ENCODE measurements at places on chromosomes 5 and 9. TPM values are rescaled to one million over a fixed set of nuclear protein-coding genes. Genes with fewer than 3 reads are reported as not detected.

DNA sequence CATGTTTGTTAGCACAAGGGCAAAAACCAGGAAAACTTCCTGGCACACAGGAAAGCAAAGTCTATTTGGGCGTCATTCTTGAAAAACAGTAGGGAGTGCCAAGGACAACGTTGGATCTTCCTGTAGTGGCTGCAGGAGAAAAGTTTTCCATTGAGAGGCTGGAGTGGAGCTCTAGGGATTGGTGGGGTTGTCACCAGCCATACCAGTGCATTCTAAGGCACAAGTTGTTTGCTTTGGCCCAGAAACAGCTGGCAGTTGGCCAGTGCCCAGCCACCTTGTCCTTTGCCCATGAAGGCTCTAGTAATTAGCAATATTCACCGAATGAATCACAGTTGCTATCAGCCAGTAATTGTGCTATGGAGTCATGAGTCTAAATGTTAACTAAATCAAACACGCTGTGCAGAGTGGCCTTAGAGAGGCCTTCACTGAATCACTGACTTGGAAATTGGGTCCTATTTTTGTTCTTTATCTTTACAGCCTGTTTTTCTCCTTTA is 26.4 kb downstream of the TNFSF15 start:
- no peaks in the 10 kb centered on the region for H3K27me3 ChIP-seq
- peak; percentile 97 for DNase-seq
- H3K4me3 ChIP-seq: no peak overlapping the region

- peaks cover 5% of the 10 kb centered on the region for H3K27me3 ChIP-seq
- DNase-seq: no peak
- no peak overlapping the region for H3K4me3 ChIP-seq
- no peaks in the 10 kb centered on the region for H3K4me1 ChIP-seq
- H3K27ac ChIP-seq: no peak overlapping the region
- no peaks in the 10 kb centered on the region for H3K36me3 ChIP-seq
These were observed 49.4 kb downstream of the GRIN3A start for GRCh38 chr9:101689039-101689438.

Gene CSF1R
- 31.0 TPM for polyA plus RNA-seq

Gene NUDT12
- 26.0 TPM for polyA plus RNA-seq

- H3K4me3 ChIP-seq: no peak overlapping the region
- H3K27ac ChIP-seq: no peak overlapping the region
- H3K27me3 ChIP-seq: no peaks in the 10 kb centered on the region
- peak; percentile 76 for DNase-seq
- no peaks in the 10 kb centered on the region for H3K36me3 ChIP-seq
These were observed 22.4 kb downstream of the CCL28 start for GRCh38 chr5:43389679-43390329.

GRCh38 chr5:96043446-96043845 is 81.8 kb upstream of the ELL2 start:
- no peak for DNase-seq
- H3K4me3 ChIP-seq: no peak overlapping the region
- H3K27me3 ChIP-seq: no peaks in the 10 kb centered on the region
- H3K4me1 ChIP-seq: peaks cover 13% of the 10 kb centered on the region
- H3K36me3 ChIP-seq: no peaks in the 10 kb centered on the region

DNA sequence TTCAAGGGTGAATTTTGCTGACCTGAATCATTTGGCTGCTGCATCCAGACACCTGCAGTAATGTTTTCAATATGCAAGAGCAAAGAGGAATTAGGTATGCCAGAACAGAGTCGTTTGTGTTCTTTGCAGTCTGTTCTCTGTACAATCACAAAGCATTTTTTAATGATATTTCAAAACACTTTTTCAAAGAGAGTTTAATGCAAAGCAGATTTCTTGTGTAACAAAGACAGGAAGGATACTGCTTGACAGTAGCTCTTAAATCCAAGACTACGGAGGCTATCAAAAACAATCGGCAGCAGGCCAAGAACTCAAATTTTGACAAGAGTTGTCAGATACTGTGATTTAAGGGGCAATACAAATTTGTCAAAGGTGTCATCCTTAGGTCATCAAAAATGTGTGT is 341.9 kb downstream of the GADD45G start:
- no peaks in the 10 kb centered on the region for H3K4me1 ChIP-seq
- no peaks in the 10 kb centered on the region for H3K36me3 ChIP-seq
- no peak for DNase-seq
- H3K4me3 ChIP-seq: no peak overlapping the region

Gene LCN6
- 2.8 TPM for polyA plus RNA-seq

DNA sequence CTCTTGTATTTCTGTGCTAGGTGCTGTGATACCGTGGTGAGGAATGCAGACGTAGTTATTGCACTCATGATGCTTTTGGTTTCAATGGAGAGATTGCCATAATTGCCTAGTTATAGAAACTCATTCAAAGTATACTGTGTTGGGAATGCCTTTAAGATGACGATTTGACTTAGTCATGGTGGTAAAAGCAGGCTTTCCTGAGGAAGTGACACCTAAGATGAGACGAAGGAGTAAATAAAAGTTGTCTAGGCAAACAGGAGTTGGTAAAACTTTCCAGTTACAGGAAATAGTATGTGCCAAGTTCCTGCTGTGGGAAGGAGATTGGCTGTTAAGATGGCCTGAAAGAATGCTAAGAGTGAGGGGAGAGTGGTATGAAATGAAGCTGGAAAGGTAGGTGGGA is 48.1 kb downstream of the FOCAD start:
- H3K4me1 ChIP-seq: no peaks in the 10 kb centered on the region
- DNase-seq: no peak
- no peaks in the 10 kb centered on the region for H3K27me3 ChIP-seq
- H3K4me3 ChIP-seq: no peak overlapping the region
- H3K36me3 ChIP-seq: no peaks in the 10 kb centered on the region

- no peak for DNase-seq
- H3K27me3 ChIP-seq: peaks cover 7% of the 10 kb centered on the region
- H3K36me3 ChIP-seq: no peaks in the 10 kb centered on the region
- no peaks in the 10 kb centered on the region for H3K4me1 ChIP-seq
- H3K4me3 ChIP-seq: no peak overlapping the region
These were observed 78.0 kb downstream of the YIPF5 start for GRCh38 chr5:144092508-144092907.

DNA sequence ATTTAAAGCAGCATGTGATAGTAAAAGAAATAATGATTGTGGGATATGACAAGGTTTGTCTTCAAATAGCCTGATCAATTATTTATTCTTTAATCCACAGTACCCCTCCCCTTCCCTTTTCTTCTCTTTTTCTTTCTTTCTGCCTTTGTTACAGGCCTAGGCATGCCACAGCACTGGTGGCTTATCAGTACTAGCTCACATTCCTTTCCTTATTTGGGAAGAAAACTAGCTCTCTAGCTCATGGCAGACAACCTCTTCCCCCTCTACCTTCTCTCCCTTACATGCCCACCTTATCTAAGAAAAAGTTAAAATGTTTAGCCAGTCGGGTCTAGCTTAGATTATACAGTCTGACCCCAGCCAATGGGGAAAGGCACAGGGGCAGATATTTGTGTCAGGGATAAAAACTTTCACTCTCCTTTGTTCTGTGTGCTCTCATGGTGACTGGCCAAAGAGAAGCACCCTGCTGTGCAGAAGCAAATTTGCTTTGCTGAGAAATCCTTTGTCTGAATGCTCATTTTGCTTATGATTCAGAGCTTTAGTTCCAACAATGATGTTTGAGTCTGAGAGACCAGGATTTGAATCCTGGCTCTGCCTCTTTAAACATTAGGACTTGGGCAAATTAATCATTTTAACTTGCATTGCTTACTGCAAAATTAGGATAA is 75.8 kb upstream of the CDH12 start:
- no peak overlapping the region for H3K27ac ChIP-seq
- H3K36me3 ChIP-seq: no peaks in the 10 kb centered on the region
- H3K4me3 ChIP-seq: no peak overlapping the region
- no peaks in the 10 kb centered on the region for H3K27me3 ChIP-seq

GRCh38 chr9:127520941-127521918 is 69.9 kb downstream of the LRSAM1 start:
- no peak overlapping the region for H3K4me3 ChIP-seq
- peak; percentile 31 for DNase-seq
- H3K36me3 ChIP-seq: peaks cover 76% of the 10 kb centered on the region
- peaks cover 9% of the 10 kb centered on the region for H3K4me1 ChIP-seq

Gene SH2D3C
- polyA plus RNA-seq: 7.4 TPM

DNA sequence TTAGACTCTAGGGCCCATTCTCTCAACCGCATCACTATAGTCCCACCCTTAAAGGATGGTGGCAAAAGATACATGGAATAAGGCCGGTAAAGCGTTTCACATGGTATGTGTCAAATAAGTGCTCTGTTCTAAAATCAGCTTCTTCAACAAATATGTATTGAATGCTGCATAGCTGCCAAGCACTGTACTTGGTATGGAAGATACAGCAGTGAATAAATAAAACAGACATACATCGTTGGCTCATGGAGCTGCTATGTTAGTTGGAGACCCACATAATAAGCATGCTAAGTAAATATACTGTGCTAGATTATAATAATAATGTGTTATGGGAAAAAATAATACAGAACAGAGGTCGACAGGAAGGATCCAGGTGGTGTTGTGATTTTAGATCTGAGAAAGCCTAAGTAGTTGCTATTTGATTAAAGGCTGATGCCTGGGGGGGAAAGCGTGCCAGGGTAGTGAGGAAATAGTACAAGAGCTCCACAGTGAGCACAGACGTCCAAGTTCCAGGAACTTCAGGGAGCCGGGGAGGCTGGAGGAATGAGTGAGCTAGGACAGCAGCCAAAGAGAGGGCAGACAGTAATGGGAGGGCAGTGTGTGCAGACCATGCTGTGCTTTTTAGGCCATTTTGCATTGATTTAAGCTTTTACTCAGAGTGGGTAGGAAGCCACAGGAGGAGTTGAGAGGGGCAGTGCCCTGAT is 93.7 kb downstream of the JAKMIP2 start:
- H3K36me3 ChIP-seq: no peaks in the 10 kb centered on the region
- H3K27me3 ChIP-seq: no peaks in the 10 kb centered on the region
- H3K4me3 ChIP-seq: no peak overlapping the region
- peak overlapping the region; percentile 20 for H3K27ac ChIP-seq

DNA sequence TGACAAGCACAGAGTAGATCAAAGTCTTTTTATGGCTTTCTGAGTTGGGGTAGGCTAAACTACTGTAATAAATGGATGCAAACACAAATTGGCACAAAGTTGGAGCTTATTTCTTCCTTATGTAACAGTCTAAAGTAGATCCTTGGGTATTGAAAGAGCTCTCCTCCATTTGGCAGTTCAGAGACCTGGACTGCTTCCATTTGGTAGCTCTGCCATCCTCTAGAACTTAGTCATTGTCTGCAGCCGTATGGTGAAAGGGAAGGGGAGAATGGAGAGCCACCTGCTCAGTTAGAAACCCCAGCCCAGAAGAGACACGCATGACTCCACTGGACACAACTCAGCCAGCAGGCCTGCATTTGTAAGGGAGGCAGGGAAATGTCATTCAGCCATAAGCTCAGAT is 345.0 kb downstream of the DMAC1 start:
- no peaks in the 10 kb centered on the region for H3K36me3 ChIP-seq
- no peaks in the 10 kb centered on the region for H3K27me3 ChIP-seq
- peaks cover 2% of the 10 kb centered on the region for H3K4me1 ChIP-seq
- DNase-seq: peak; percentile 51
- no peak overlapping the region for H3K27ac ChIP-seq

GRCh38 chr5:11918463-11919045 is 14.3 kb upstream of the CTNND2 start:
- H3K27ac ChIP-seq: no peak overlapping the region
- H3K36me3 ChIP-seq: no peaks in the 10 kb centered on the region
- H3K4me1 ChIP-seq: no peaks in the 10 kb centered on the region
- H3K27me3 ChIP-seq: no peaks in the 10 kb centered on the region

DNA sequence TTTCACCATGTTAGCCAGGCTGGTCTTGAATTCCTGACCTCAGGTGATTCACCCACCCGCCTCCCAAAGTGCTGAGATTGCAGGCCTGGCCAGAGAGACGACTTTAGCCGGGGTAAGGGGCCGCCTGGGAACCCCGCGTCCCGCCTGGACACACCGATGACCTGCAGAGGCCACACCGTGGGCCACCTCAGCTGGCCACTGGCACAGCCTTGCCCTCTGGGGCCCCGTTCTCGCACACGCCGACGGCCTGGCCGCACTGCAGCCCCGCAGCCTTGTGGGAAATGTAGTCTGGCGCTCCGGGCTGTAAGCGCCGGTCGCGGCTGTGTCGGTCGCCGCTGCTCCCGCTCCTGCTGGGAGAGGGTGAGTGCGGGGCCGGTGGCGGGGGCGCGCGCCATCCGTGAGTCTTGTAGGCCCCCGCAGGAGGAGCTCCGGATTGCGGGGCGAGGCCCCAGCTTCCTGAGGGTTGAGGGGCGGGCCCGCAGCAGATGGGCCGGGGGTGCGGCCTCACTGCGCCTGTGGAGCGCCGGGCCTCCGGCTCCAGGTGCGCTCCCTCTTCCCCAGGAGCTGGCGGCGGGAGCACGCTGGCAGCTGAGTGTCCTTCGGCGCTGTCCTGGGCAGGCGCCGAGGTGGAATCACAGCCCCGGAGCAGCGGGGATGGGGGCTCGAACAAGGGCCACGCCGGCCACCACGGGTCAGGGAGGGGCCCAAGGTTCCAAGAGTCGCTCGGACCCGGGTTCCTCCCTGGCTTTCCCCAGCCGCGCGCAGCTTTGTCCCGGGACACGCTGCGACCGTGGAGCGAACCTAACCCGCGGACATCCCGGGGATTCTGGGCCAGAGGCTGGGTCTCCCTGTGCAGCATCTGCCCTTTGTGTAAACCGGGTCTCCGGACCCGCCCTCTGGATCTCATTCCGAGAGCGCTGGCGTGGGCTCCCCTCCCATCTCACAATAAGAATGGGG is at the start of gene ZFP2:
Gene ZFP2 (plus strand): TSS at position 299 of the 957 bp plus-strand sequence. CDS start 35,401 bp downstream, outside the sequence.
- no peaks in the 10 kb centered on the region for H3K4me1 ChIP-seq
- H3K36me3 ChIP-seq: no peaks in the 10 kb centered on the region
- peak within 1 kb of the TSS; percentile 72 for H3K4me3 ChIP-seq
- H3K27me3 ChIP-seq: no peaks in the 10 kb centered on the region
- H3K27ac ChIP-seq: peak within 1 kb of the TSS; percentile 56

All from large intestine (tissue), 12 donors.